ENCODE measurements at places on chromosomes 6 and 20. TPM values are rescaled to one million over a fixed set of nuclear protein-coding genes. Genes with fewer than 3 reads are reported as not detected.

DNA sequence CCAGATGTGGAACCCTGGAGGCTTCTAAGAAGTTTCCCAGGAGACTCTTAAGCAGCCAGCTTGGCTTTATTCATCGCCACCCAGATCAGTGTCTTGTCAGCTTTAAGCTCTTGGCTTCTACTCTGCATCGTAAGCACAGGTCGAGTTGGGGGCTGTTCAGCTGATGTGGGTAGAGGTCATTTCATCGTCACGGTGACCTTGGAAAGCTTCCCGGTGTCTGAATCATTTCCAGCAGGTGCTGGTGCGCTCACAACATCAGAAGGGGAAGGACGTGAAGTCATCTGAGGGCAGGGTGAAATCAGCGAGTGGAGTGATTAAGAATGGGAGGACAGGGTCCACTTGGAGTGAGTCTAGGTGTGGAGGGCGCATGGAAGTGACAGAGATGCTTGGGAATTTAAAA is 112.6 kb downstream of the SASH1 start:
- ATAC-seq, result no peak

DNA sequence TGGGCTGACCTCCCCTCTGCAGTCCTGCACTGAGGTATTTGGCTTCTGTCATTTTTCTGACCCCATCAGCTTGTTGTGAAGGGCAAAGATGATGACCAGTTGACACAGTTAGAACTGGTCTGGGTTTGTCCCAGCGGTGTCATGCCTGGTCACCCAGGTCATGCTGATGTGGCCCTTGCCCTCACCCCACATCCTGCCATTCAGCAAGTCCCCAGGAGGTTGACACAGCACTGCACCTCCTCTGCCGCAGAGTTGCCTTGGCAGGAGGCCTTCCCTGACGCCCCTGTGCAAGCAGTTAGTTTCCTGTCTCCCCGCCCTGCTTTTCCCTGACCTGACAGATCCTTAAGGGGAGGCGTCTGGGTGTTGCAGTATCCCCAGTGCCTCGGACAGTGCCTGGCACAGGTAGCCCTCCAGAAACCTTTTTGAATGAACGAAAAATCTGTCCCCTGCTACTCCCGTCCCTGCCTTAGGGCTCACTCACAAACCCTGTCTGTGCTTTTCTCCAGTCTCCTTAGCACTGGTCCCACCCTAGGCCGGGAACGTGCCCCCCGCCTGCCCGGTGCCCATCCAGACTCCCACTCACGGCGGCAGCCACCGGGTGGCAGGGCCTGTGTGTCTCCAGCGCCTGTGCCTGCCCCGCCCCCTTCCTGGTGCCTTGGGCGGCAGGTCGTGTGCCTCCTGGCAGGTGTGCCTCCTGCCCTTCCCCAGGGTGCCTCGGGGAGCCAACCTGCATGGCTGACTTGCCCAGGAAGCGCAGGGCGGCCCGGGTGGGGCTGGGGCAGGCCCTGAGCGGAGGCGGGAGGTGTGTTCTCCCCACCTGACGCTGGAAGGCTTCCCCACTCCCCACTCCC is 146.3 kb upstream of the RNF24 start:
- no peak for ATAC-seq

GRCh38 chr6:157579467-157580031 is 198.6 kb downstream of the ZDHHC14 start:
- ATAC-seq, result no peak

Gene BPI
- total RNA-seq, result 0.27 TPM

Gene PSORS1C2
- not detected for total RNA-seq

Gene FAM83B
- total RNA-seq, result not detected

Gene CLDN20
- 0.27 TPM for total RNA-seq

Gene HCK
- 2.6 TPM for total RNA-seq
